Cardiac ventricle fibroblast (primary cell): ENCODE measurements at places on chromosomes 1 and 21. TPM values are rescaled to one million over a fixed set of nuclear protein-coding genes. Genes with fewer than 3 reads are reported as not detected.

The HES3 gene
- total RNA-seq, result not detected in 2 replicates

The ADORA3 gene
- total RNA-seq, result not detected in 2 replicates

The MEX3A gene
- total RNA-seq, result 0.62 and 3.9 TPM in 2 replicates

The FCRL2 gene
- not detected in 2 replicates for total RNA-seq

The SRGAP2C gene
- 13.1 and 13.2 TPM in 2 replicates for total RNA-seq

The RUSC1 gene
- total RNA-seq, result 24.9 and 29.3 TPM in 2 replicates

The PANK4 gene
- total RNA-seq, result 20.5 and 25.7 TPM in 2 replicates

The CRYAA gene
- total RNA-seq, result not detected in 2 replicates

The ATP1A4 gene
- total RNA-seq, result not detected in 2 replicates

The PDPN gene
- total RNA-seq, result 39.3 and 50.9 TPM in 2 replicates

The NCMAP gene
- not detected in 2 replicates for total RNA-seq
